ENCODE measurements at places on chromosomes 5 and 9.

GRCh38 chr5:18972177-18972576 lies 1015.8 kb downstream of the CDH18 start:
- no peak for DNase-seq

- no peak for DNase-seq
Observed at GRCh38 chr5:19496056-19496455, 491.9 kb downstream of the CDH18 start.

DNA sequence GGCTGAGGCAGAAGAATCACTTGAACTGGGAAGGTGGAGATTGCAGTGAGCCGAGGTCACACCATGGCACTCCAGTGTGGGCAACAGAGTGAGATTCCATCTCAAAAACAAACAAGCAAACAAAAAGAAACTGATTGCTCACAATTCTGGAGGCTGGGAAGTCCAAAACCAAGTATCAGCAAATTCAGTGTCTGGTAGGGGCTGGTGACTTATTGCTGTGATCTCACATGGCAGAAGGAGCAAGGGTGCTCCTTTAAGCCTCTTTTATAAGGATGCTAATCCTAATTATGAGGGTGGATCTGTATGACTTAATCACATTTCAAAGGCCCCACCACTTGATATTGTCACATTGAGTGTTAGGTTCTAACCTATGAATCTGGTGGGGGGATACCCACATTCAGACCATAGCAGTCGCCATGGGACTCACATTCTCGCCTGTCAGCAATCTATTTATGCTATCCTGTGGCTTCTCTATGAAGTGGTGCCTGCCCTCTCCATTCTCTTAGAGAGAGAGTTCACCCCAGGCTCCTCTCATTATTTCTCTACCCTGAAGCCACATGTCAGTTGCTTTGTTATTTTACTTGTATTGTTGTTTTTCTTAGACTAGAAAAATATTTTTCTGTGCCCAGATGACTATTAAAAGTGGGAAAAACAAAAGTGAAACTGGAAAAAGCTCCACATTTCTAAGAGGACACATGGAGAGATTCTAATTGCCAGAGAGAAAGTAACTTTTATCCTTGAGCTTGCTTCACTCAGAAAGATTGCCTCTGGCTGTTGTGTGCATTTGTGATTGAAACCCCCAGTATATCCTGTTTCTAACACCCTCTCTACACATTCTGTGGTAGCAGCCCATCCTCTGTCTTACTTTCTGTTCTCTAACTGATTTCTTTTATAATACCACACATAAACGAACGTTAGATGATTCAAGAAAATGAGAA lies 18.8 kb upstream of the PRLR start:
- DNase-seq = no peak

DNA sequence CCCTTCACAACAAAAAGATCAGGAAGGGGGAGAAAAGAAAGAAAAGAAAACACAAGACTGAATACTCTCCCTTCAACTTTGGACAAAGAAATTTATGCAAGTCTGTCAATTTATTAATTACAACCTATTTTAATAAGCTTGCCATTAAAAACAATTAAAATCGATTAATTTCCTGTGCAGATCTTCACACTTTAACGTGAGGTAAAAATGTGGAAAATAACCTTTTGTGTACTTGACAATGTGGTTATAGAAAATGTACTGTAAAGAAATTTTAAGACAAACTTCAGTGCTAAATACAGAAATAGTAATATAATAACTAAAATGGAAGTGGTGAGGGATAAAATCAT lies 2.7 kb upstream of the MLLT3 start:
- DNase-seq = no peak

DNA sequence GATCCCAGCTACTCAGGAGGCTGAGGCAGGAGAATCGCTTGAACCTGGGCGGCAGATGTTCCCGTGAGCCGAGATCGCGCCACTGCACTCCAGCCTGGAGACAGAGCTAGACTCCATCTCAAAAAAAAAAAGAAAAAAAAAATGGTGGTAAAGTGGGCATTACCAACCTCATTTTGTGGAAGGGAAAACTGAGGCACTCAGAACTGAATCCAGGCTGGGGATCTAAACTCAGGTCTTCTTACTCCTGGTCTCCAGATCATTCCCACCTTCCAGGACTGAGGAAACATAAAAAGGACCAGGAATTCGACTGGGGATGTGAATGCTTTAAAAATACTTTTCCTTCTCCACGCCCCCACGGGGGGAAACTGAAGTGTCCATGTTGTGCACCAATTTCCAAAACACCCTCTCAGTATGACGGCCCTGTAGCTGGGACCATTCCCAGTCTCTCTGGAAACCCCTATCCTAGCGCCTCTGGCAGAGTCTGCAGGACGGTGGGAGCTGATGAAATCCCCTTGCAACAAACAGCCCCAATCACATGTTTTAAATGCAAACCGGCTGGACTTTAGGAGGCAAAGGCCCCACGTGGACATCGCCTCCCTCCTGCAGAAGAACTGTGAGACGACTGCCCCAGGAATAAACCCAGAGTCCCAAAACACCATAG lies 8.9 kb upstream of the AKNA start:
- no peak for DNase-seq

DNA sequence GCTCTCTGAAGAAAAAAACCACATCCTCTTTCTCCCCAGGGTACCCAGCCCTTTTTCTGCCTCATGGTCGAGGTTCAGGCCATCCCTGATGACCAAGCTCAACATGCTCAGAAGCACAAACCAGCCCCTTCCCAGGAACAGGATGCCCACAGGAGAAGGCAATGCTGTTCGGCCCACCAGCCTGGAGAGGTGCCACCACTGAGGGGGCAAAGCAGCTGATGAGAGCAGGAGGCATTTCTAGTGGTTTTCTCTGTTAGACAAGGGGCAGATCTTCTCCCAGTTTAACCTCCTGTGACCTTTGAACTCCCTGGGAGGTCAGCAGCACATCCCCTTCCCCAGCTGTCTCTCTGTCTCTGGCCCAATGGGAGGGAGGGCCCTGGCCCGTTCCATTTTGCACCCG lies 73.0 kb downstream of the PAX5 start:
- DNase-seq = no peak

- DNase-seq = no peak
Observed at GRCh38 chr5:62790348-62790747, 211.7 kb downstream of the LRRC70 start.

DNA sequence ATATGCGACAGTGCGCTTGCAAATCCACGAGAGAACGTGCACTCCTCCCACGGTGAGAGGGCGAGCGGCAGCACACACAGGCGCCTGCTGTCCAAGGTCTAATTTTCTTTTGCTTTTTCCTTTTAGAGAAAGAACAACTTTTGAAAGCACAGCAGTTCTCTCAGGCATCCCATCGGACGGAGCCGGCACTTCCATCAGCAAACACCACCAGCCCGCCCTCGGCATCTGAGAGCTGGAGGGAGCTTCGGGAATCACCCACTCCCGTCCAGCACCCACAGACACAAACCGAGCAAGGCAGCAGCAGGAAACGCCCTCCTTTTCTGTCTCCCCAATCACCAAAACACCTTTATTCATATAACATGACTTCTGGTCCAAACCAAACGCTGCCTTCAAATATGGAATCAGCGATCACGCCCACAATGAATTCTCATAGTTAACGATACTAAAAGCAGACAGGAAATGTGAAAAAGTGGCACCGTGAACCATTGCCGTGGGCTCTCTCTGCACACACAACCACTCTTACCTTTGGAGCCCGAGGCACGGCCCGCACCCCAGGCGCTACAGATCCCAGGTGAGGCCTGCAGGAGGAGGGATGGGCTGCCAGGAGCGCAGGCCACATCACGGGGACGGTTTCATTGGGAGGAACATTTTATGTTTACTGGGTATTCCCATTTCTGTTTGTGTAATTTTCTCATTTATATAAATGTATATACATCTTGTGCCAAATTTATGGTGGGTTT lies 14.2 kb downstream of the LPCAT1 start:
- no peak for DNase-seq

All from stimulated activated naive B cell treated with anti-CD40 and anti-IgM and Interleukin-4, amounts not matched to agents 10 μg/mL and 1 μg/mL and 100 μg/mL, for 72 hours (primary cell).